ENCODE measurements at places on chromosomes 7 and 10.

- no peak for DNase-seq
Observed at GRCh38 chr10:10987111-10987510, 30.6 kb upstream of the CELF2 start.

- no peak for DNase-seq
Observed at GRCh38 chr7:29606830-29607229, 43.2 kb downstream of the PRR15 start.

DNA sequence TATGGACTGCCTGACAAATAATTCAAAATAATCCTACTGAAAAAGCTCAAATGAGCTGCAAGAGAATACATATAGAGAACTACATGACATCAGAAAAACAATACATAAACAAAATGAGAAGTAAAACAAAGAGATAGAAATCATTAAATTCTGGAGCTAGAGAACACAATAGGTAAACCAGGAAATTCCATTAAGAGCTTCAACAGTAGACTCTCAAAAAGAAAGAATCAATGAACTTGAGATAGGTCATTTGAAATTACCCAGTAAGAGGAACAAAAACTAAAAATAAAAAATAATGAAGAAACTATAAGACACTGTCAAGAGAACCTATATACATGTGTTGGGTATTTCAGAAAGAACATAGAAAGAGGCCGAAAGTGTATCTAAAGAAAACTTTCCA, 186.3 kb downstream of the PTN start:
- DNase-seq, result no peak

DNA sequence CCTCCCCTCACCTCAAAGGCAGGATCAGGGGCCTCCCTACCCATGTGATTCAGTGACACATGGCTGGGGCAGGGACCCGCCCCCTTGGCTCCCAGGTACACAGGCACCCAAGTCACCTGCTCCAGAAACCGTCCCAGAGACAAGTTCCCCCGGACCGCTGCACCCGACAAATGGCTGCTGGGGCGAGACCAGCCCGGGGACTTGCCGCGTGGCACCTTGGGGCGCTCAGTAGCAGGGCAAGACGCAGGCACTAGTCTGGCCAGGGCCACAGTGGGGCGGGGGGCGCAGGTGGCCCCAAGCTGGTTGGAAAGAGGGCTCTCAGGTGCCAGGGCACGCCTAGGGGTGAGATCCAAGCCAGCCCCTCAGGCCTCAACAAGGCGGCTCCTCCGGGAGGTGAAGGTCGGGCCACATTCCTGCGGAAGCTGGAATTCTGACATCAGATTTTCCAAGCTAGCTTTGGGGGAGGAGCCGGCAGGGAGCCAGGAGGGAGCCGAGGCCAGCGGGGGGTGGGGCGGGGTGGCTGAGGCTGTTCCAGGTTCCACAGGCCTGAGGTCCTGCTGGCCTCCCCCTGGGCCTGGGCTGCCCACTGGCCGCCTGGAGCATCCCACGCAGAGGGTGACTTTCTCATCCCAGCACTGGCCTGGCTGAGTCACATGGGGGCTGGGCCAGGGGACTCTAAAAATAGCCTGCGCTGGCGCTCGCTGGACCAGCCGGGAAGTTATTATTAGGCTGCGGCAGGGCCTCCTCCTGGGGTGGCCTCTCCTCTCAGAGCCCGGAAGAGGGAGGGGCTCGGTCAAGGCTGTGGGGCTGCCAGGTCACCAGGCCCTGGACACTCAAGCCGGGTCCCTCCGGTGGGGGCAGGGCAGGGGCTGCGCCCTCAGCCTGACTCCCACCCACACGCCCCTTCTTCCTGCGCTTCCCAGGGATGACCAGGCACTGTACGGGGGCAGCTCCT, 20.5 kb upstream of the INPP5A start:
- DNase-seq, result peak; percentile 91

- no peak for DNase-seq
Observed at GRCh38 chr7:98483276-98483963, 82.5 kb upstream of the BAIAP2L1 start.

DNA sequence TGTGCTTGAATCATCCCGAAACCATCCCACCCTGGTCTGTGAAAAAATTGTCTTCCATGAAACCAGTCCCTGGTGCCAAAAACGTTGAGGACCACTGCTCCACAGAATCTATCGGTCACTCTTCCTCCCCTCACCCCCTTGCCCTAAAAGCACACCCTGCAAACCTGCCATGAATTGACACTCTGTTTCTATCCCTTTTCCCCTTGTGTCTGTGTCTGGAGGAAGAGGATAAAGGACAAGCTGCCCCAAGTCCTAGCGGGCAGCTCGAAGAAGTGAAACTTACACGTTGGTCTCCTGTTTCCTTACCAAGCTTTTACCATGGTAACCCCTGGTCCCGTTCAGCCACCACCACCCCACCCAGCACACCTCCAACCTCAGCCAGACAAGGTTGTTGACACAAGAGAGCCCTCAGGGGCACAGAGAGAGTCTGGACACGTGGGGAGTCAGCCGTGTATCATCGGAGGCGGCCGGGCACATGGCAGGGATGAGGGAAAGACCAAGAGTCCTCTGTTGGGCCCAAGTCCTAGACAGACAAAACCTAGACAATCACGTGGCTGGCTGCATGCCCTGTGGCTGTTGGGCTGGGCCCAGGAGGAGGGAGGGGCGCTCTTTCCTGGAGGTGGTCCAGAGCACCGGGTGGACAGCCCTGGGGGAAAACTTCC, 784 bp upstream of the SERPINE1 start:
- peak; percentile 84 for DNase-seq

DNA sequence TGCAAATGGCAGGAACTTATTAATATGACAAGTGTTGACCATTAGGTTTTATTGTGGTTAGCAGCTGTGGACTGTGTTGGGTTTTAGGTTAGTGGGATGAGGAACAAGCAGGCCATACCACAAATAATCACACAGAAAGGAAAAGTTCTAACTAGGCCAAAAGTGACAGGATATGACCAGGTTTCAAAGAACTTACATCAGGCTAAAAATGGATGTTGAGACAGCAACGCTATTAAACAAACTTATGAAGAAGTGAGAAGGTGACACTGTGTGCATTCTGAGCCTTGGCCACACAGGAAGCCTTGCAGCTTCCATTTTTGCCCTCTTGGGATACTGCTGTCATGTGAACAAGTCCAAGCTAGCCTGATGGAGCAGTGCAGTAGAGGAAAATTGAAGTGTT, 568.8 kb downstream of the HTR7 start:
- peak; percentile 28 for DNase-seq

DNA sequence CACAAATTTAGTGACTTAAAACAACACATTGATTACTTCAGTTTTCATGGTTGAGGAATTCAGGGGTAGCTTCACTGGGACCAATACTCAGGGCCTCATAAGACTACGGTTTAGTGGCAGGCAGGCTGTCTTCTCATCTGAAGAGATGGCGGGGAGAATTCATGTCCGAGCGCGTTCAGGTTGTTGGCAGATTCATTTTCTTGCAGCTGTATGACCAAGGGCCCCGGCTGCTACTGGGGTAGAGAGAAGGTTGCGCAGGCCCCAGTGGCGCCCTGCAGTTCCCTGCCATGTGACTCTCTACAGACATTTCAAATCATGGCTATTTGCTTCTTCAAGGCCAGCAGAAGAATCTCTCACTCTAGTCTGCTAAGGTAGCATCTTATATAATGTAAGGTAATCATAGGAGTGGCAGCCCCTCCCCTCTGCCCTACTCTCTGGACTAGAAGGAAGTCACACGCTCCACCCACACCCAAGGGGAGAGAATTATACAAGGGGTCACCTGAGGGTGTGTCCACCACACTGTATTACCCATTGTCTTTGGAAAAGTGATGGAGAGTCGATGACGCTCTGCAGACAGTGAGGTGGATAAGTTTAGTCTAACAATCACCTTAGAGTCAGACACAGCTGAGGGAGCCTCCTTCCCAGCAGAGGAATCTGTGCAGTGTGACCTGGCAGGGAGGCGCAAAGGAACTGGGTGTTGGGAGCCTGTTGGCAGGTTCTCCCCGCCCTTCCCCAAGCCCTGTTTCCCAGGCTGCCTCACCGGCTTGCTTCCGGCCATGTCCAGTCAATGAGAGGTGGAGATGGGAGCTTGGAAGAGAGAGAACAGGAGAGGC, 35.7 kb upstream of the PLEKHA1 start:
- no peak for DNase-seq

- no peak for DNase-seq
Observed at GRCh38 chr7:69429911-69430383, 168.3 kb upstream of the AUTS2 start.

All from H4 (cell line).